NCI-H1092 treated with DMSO at 0.1 percent for 48 hours (cell line): ENCODE measurements at places on chromosomes 6 and 20.

DNA sequence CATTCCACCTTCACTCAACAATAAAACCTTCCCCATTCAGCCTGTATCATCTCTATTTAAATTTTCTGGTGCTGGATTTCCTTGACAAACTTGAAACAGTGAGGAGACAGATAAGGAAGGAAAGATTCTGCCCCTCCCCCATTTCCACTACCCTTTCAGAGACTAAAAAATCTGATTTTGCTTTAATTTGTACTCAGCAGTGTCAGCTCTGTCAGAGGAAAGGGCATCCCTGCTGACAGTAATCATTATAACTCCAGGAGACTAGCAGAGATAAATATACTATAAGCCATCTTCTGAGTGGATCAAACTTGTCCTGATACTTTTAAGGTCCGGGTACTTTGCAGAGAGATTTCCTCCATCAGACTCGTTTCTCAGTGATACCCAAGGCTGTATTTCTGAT lies 155.6 kb downstream of the SAMD5 start:
- DNase-seq, result no peak

- no peak for DNase-seq
Observed at GRCh38 chr6:158043586-158044524, 62.2 kb downstream of the SYNJ2 start.

DNA sequence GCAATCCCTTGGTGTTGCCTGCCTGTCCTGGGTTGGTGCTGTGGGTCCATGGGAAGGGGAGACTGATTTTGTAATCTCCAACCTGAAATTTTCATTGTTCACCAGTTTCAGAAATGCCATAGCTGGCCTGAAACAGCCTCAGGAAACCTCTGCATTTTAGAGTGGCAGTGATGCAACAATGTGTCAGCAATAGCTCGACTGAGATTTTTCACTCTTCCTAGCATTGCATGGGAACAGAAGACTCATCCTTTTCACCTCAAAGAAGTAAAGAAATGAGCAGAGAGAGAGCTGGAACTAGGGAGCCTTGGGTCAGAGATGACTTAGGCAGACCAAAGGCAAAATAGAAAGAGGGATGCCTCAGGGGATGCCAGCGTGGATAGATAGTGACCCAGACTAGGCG lies 23.7 kb upstream of the TMEM14A start:
- no peak for DNase-seq

GRCh38 chr20:10843146-10843711 lies 169.4 kb upstream of the JAG1 start:
- no peak for DNase-seq

DNA sequence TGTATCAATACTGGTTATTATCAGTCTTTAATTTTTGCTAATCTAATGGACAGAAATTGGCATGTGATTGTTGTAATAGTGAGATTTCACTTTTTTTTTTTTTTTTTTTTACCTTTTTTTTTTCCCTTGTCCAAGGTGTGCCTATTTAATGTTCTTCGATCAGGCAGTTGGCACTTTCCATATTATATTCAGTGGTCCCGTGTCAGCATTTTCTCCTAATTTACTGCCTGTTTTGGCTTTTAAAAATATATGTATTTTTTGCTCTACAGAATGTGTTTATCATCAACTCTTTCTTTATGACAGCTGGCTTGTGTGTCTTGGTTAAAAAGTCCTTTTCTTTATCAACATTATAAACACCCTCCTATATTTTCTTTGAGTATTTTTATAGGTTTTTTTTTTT lies 39.4 kb downstream of the CDYL start:
- DNase-seq, result no peak

GRCh38 chr6:132458887-132459604 lies 53.9 kb downstream of the STX7 start:
- DNase-seq, result no peak
